ENCODE measurements at places on chromosomes 6 and 20.

DNA sequence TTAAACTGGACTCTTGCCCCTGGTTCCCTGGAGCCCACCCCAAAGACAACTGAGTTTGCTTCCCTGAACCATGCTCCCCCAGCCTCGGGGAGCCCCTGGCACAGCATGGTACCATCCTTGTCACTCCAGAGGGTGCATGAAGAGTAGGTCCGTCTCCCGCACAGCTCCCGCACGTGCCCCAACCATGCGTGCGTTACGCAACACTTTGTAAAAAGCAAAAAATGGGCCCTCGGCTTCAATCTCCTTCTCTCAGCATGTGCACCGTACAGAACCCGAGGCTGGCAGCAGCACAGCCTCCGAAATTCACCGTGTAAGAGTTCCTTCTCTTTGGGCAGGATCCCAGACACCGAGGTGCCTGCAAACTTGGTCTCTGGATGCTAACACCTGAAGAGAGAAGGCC lies 5.6 kb downstream of the PMEPA1 start:
- no peak for DNase-seq

- no peak for DNase-seq
These were observed 8.9 kb upstream of the COL20A1 start for GRCh38 chr20:63284083-63284440.

GRCh38 chr6:110179406-110180227 lies at the start of gene WASF1:
Gene WASF1, minus strand, starts transcription at chr6:110179670. Its CDS starts 52,069 bp downstream, at chr6:110127601.
- peak; percentile 83 for DNase-seq

DNA sequence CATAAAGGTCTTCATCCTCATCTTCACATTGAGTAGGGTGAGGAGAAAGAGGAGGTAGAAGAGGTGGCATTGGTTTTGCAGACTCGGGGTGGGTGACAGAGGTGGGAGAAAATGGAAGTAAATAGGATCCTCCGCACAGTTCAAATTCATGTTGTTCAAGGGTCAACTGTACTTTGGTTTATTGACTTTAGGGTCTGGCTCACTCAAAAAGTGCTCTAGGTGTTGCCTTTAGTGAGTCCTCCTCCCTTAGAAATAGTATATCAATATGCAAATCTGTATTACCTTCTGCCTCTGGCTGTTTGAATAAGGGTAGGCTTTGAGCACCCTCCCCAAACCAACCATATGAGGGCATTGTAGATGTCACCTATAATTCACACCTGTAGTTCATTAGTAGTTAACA lies 54.7 kb downstream of the KIF6 start:
- DNase-seq, result no peak

DNA sequence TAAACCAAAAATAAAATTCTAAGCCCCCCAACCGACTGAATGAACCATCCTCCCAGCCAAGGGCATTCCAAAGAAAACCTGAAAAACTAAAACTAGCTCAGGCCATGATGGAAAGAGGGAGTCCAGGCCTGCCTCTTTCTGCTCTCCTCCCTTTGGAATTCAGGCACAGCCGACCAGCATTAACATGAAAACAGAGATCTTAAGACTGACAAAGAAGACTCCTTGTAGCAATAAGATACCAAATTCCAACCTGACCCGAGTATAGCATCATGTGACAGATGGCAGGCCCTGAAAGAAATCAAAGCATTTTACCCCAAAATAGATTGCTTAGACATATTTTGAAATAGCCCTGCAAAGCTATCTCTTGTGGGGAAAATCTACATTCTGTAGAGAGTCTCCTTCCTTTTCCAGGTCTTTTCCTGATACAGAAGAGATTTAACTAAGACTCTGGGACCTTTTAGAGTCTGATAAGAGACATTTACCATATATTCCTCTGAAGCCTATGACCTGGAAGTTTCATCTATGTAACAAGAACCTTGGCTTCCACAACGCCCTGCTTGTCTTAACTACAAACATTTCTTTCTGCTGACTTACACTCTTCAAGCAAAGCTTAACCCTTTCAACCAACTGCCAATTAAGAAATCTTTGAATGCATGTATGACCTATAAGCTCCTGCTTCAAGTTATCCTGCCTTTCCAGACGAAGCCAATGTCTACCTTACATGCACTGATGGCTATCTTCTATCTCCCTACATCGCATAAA lies 22.2 kb upstream of the TXLNB start:
- no peak for DNase-seq

- no peak for DNase-seq
These were observed 102.6 kb upstream of the ADGRF4 start for GRCh38 chr6:47595785-47596184.

- no peak for DNase-seq
These were observed 124.4 kb downstream of the NFATC2 start for GRCh38 chr20:51418137-51418529.

- DNase-seq, result no peak
These were observed 5.9 kb downstream of the ADGRF5 start for GRCh38 chr6:46915866-46916265.

DNA sequence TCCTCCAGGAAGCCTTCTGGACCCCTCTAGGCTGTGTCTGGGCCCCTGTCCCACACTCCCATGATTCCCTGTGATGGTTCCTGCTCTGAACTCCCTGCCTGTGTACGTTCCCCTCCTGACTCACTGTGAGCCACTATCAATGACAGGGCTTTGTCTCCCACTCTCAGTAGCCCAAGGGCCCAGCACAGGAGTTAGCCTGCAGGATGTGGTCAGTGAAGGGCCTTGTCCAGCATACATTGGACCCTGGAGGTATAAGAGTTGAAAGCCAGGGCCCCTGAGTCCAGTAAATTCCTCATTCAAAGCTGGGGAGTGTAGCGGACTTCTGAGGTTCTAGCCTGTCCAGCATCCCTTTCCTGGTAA lies 19.0 kb downstream of the ZBP1 start:
- no peak for DNase-seq

GRCh38 chr20:32190616-32191415 lies 16.7 kb downstream of the PLAGL2 start:
- DNase-seq, result no peak

DNA sequence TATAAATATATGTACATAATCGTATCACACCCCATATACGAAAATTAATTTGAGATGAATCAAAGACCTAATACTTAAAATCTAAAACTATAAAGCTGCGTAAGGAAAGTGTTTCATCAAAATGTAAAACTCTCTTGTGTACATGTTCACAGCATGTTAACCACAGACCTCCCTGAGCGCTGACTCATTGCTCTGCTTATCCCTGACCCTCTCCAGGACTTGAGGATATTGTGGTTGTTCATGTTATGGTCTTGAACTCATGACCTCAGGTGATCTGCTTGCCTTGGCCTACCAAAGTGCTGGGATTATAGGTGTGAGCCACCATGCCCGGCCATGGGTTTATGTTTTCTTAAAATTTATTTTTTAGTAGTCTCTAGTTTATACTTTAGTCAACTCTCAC lies 14.2 kb downstream of the FAM83B start:
- no peak for DNase-seq

DNA sequence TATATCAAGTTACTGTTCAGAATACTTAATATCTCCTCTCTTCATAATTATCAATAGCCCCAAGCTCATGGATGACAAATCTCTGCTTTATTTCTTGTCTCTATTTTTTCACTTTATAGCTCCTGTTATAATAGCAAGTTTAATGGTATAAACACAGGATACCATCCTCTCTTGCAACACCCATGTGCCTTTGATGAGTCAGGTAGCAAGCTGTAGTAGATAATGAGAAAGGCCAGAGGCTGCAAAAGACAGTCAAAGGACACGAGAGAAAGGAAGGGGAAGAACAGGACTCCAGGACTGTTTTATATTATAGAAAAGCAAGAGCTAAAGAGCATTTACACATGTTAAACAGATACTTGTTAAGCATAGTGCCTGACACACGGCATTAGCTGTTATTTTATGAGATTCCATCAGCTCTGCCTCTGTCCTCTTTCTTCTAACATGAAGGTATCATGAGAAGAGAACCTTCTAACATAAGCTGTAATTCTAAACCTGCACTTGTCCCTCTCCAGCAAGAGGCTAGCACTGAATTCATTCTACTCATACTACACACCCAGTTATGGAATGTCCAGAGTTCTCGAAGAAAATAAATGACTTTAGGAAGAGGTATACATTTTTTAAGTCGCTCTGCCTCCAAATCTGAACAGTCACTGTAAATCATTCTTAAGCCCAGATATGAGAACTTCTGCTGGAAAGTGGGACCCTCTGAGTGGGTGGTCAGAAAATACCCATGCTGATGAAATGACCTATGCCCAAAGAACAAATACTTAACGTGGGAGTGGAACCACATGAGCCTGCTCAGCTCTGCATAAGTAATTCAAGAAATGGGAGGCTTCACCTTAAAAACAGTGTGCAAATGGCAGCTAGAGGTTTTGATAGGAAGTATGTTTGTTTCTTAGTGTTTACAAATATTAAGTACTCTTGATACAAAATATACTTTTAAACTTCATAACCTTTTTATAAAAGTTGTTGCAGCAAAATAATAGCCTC lies 45.0 kb downstream of the NT5E start:
- DNase-seq, result no peak

DNA sequence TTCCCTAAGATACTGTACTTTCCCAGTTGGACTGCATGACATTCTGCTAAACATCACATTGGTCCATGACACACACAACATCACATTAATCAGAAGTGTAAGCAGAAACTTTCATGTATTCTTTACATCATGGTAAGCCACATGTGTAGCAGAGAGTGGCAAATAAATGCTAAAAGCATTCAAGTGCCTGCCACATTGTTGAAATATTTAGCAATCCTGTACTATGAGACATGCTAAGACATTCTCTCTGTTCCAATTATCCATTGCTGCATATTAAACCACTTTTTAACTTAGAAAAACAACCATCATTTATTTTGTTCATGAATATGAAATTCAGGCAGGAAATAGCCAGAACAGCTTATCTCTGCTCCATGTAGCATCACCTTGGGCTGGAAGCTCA lies 207.7 kb upstream of the GJE1 start:
- no peak for DNase-seq

GRCh38 chr6:109715616-109716015 lies 24.5 kb downstream of the FIG4 start:
- DNase-seq, result no peak

DNA sequence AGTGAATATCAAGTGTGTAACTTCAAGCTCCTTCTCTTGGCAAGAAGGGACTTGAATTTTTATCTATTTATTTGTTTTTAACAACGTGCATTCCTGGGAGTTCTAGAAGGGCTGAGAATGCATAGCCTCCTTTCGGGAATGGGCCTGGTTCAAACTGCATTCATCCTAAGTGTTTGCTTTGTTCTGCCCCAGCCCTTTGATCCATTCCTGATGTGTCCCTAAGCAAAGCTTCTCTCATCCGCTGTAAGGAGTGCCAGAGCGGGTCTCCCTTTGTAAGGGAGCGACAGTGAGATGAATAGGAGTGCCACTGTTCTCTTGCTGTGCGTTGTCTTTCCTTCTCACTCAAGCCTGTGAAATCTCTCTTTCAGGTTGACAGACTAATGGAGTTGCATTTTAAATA lies 61.0 kb upstream of the VSTM2L start:
- DNase-seq, result no peak

DNA sequence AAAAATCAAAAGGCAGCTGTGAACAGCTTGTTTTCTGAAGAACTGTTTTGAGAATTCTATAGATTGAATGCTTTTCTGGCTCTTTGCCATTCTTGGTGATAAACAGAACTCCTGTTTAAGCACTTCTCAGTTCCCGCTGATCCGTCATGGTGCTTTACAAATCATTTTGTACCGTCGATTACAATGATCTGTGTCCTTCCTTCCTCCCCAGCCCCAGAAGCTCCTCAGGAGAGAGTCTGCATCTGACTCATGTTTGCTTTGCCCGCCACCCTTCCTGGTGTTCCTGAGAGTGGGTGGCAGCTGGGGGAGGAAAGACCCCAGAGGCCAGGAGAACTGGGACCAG lies 538.6 kb upstream of the MARCKS start:
- no peak for DNase-seq

- DNase-seq, result no peak
These were observed 2.4 kb upstream of the SALL4 start for GRCh38 chr20:51804754-51805153.

GRCh38 chr6:35151466-35151865 lies 10.3 kb upstream of the TCP11 start:
- DNase-seq, result no peak

GRCh38 chr6:126064257-126064747 lies 78.0 kb downstream of the TRMT11 start:
- DNase-seq, result no peak

- no peak for DNase-seq
These were observed 35.8 kb downstream of the FBXO9 start for GRCh38 chr6:53101006-53101405.

DNA sequence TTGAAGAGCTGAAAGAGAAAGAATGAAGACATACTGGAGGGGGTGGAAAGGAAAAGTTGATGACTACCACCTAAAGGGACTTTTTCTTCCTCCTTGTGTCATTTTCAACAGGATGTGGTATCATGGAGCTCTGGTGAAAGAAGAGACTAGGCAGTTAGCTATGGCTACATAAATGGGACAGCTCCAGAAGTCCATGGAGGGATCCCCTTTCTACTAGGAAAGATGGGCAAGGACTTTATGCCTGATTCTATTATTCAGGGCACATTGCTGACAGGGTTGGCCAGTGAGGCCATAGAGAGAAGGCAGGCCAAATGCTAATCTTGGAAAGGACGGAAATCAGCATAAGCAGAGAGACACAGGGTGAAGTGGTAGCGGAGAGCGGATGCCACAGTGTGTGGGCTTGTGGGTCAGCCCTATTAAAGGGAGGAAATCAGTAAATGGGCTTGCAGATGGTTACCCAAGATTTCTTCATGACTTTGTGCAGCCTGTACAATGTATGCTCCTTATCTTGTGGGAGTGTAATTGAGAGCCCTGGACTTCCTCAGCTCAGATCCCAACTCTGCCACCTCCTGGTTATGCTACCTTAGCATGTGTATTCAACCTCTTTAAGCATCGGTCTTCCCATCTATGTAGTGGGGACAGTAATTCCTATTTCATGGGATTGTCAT lies 77.4 kb upstream of the TMEM170B start:
- no peak for DNase-seq

- peak; percentile 41 for DNase-seq
These were observed 44.9 kb downstream of the OR2B2 start for GRCh38 chr6:27867051-27867944.

- DNase-seq, result no peak
These were observed 78.7 kb downstream of the PLCB4 start for GRCh38 chr20:9147547-9148024.

DNA sequence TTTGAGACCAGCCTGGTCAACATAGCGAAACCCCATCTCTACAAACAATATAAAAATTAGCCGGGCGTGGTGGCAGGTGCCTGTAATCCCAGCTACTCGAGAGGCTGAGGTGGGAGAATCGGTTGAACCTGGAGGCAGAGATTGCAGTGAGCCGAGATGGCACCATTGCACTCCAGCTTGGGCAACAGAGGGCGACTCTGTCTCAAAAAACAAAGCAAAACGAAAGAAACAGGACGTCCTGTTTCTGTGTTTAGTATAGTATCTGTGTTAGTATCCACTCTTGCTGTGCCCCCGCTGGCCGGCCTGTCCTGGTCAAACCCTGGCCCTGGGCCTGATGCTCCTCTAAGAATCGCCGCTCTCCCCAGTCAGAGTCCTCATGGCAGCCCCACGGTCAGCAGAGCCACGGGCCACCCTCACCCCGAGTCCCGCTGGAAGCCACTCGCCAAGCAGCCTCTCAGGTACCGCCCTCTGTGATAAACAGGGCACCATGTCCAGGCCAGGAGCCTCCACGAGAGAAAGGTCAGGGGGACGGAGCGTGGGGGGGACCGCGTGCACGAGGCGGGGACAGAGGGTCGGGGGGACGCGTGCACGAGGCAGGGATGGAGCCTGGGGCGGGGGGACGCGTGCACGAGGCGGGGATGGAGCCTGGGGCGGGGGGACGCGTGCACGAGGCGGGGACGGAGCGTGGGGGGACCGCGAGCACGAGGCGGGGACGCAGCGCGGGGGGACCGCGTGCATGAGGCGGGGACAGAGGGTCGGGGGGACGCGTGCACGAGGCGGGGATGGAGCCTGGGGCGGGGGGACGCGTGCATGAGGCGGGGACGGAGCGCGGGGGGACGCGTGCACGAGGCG lies 384.5 kb downstream of the SMOC2 start:
- no peak for DNase-seq

All from T-helper 22 cell (primary cell).